Cortex of kidney (tissue), 1 donor: ENCODE measurements at places on chromosomes 1 and 21.

- DNase-seq = no peak
Measured at GRCh38 chr21:30996728-30997127, 41.5 kb downstream of the KRTAP19-8 start.

DNA sequence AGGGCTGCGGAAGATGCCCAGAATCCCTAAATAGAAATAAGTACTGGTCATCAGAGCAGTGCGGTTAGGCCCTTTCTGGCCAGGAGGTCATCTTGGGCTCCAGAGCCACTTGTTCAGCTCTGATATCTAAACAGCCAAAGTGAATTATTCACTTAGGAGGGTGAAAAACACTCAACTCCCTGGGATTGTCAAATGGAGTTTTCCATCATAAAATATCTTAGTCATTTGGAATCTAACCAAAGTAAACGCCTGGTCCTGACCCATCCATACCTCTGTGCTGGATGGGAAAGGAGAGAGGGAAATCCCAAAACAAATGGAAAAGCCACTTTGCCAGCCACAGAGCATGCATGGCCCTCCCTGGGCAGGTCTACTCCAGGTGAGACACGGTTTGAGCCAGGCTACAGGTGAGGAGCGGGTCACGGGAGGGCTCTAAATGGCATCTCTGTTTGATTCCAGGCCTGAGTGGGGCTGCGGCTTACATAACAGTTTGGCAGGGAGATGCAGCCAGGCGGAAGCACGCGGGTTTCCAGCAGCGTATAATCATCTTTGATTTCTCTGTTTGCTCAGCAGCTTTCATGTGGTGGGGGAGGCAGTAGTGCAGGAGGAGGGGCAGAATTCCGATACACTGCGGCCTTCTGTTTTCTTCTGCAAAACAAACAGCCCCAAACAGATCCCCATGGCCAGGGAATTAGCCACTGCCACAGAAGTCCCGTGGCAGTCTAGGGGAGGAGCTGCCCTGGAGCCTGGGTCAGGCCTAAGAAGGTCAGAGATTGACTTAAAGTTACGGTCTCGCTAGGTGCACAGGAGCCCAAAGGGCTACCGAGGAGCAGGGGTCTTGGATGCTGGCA is 59.1 kb upstream of the ZNF648 start:
- no peak for DNase-seq

DNA sequence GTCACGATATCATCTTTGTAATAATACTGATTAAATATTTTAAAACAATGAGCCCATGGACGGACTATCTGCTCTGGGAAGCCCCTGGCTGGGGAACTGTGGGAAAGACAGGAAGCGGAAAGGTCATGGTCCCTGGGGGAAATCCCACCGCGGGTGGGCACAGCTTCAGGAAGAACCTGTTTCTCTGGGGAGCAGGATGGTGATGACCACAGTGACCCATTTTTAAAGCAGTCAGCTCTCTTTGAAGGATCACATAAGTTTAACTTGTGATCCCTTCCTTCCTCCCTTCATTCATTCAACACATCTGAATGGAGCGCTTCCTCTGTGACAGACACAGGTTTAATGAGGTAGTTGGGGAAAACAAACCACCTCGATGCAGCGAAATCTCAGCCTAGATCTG is 73.0 kb downstream of the DHRS3 start:
- no peak for DNase-seq

DNA sequence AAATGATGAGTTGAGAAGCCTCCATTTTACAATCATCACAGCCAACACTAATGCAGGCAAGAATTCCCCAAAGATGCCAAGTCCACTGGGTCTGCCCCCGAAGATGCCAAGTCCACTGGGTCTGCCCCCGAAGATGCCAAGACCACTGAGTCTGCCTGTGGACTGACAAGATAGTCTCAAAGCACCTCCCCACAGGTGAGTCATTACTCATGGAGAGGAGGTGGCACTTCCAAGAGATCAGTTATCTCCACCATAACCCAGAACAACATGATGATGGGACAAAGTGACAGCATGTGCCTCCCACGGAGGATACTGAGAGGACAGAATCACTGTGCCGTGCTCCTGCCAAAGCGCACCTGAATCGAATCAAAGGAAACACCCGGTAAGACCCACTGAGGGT is 4.8 kb downstream of the PTTG1IP start:
- no peak for DNase-seq

DNA sequence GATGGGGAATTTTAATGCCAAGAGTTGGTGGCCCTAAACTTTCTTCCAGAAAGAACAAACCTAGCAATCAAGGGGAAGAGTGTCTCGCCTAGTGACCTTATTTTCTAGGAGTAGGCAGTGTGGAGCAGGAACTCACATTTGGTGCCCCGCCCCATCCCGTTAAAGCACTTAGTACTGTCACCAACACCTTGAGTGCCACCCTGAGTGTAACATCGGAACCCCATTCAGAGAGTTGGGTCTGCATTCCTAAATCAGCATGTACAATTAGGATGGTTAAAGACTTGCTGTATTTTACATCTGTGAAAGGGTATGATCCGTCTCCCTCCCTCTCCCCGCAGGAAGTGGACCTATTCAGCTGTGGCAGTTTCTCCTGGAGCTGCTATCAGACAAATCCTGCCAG is 15.5 kb downstream of the ETS2 start:
- DNase-seq = no peak

DNA sequence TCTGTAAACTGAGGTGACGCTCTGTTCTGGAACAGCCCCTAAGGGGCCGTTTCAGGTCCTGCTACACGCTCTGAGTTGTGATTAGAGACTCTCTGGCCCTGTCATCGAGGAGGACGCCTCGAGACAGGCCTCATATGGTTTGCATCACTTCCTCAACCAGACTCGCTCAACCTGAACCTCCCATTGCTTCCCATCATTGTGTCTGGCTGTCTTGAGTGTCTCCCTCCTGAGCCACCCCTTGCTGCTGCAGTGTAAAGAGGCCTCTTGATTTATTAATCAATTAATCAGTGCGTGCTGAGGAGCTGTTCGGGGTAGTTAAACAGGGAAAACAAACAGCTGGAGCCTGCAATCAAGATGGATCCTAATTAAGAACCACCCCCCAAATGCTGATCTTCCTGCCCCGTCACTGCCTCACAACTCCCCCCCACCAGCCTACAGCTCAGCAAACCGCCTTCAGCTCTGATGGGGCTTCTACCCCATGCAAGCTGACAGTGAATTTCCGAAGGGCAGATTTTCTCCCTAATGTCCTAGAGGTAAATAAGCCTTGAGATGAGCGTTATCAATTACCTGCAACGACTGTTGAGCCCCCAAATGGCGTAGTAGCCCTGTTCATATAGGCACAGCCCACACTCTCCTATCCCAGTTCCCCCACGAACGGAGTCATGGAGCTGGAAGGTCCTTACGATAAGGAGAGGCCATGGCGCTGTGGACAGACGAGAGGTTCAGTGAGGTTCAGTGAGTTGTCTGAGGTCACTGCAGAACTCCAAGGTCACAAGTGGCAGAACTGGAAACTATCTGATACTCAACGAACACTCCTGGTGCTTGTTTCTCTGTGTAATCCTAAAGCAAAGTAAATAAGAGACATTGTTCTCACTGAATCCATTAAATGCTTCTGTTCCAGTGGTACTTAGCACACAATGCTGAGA is 210.6 kb downstream of the KIF26B start:
- DNase-seq = no peak

GRCh38 chr1:224744521-224744920 is 128.4 kb downstream of the CNIH3 start:
- DNase-seq = no peak

- DNase-seq = no peak
Measured at GRCh38 chr1:203638950-203639349, 12.3 kb downstream of the ATP2B4 start.

DNA sequence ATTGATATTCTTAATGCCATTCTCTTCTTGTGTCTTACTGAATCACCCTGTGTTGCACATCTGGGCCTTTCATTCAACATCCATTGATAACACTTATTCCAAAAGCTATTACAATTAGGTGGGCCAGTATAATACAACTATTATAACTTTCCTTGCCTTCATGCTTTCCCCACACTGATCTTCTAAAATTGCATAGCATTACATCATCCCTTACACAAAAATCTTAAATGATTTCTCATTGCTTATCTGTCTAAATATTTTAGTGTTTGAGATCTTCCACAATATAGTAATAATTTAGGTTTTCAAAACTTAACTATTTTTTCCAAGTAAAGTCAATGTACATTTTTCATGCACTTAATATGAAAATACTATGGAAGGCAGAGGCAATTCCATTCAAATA is 1634.1 kb downstream of the PLA2G4A start:
- no peak for DNase-seq

DNA sequence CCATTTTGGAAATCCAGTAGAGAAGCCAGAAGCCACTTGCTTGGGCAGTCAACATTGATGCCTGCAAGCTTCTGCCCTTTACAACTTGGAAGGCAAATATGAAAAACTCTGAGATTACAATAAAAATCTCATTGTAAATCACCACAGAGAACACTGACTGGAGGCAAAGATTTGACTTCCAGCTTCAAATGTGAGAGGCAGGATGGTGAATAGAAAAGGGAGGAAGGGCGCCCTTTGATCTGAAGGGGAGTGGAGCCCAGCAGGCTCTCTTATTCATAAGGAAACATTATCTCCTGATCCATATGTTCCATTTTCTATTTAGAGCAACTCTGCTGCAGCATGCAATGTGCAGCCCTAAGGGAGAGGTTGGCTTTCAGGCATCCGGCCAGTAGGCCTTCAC is 348.3 kb downstream of the AJAP1 start:
- DNase-seq = no peak

DNA sequence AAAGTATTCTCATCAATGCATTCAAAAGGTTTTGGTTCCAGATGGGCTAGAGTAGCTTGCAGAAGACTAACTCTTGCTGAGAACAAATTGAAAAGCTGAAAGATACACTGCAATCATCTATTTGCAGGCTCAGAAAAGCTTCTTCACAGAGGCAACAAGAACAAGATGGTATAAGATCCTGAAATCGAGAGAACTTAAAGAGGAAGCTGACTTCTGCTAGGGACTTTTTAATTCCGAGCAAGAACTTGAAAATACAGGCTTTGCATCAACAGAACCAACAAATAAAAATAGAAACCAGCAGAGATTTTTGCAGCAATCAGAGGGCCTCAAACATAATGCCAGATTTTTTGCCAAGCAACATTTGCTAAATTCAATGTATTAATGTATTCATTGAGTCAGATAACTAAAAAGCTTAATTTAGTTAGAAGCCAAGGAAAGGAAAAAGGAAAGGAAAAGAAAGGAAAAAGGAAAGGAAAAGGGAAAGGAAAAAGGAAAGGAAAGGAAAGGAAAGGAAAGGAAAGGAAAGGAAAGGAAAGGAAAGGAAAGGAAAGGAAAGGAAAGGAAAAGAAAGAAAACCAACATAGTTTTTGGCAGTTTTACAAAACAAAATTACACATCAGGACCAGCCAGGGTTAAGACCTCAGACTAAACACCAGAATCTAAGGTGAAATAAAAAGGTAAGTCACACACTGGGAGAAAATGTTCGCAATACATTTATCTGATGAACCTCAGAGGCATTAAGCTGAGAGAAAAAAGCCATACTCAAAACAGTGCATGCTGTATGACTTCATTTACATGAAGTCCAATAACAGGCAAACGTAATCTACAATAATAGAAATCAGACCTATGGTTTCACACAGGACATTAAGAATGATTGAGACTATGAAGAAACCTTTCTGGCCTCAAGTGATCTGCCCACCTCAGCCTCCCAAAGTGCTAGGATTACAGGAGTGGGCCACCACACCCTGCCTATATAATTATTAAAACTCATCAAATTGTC is 42.6 kb downstream of the FAF1 start:
- no peak for DNase-seq
